ENCODE measurements at places on chromosomes 1 and 21.

DNA sequence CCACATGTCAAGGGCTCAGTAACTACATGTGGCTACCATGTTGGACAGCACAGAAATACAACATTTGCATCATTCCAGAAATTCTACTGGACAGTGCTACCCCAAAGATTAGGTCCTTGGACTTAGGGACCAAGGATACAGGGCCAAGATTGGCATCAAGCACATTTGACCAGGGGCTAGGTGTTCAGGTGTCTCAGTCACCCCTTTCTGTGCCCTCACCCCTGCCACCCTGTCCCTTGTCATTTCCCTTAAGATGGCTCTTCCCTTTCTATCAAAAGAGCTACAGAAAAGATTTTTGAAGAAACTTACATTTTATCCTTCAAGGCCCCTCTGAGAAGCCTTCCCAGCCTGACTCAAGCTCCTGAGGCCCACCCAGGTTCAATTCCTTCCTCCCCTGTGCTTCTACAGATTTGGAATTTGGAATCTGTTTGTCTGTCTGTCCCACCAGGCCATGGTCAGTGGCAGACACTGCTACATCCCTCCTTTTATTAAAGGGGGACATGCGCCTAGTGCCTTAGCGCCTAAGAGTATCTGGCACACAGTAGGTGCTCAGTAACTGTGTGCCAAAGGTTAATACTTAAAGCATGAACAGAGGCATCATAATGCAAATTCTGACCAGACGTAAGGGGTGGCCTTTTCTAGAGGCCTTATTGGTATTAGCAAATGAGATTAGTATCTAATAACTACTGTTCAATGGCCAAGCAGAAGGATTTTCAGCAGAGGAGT, 21.4 kb downstream of the CSF1 start:
- DNase-seq: no peak

GRCh38 chr1:227120826-227121225, 180.7 kb downstream of the COQ8A start:
- DNase-seq: no peak

DNA sequence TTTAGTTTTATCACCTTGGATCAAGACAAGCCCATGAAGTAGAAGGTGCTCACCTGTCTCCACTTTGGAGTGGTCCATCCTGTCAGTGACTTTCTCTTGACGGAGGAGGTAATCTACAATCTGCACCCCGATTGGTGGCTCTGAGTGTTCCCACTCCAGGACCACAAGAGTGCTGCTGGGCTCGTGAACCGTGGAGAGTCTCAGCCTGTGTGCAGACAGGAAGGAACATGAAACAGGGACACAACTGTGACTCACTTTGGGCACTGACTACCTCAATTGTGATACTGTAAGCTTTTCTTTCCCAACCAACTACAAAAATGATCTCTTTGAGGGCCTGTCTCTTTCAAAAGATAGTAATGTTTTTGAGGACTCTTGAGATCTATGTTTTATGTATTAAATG, 280.2 kb downstream of the ASTN1 start:
- DNase-seq: no peak

- no peak for DNase-seq
These were observed 15.9 kb upstream of the FASLG start for GRCh38 chr1:172642970-172643369.

GRCh38 chr1:125066385-125066784, 3881.6 kb downstream of the SRGAP2C start:
- DNase-seq: no peak

GRCh38 chr21:29499734-29500343, 201.1 kb downstream of the BACH1 start:
- peak; percentile 42 for DNase-seq

DNA sequence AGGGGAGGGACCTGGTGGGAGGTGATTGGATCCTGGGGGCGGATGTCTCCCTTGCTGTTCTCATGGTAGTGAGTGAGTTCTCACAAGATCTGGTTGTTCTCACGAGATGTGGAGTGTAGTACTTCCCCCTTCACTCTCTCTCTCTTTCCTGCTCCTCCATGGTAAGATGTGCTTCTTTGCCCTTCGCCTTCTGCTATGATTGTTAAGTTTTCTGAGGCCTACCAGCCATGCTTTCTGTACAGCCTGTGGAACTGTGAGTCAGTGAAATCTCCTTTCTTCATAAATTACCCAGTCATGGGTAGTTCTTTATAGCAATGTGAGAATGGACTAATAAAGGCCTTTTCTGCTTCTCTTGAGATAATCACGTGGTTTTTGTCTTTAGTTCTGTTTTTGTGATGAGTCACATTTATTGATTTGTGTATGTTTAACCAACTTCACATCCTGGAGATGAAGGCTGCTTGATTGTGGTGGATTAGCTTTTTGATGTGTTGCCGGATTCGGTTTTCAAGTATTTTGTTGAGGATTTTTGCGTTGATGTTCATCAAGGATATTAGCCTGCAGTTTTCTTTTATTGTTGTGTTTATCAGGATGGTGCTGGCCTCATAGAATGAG, 45.5 kb downstream of the RABGAP1L start:
- no peak for DNase-seq

DNA sequence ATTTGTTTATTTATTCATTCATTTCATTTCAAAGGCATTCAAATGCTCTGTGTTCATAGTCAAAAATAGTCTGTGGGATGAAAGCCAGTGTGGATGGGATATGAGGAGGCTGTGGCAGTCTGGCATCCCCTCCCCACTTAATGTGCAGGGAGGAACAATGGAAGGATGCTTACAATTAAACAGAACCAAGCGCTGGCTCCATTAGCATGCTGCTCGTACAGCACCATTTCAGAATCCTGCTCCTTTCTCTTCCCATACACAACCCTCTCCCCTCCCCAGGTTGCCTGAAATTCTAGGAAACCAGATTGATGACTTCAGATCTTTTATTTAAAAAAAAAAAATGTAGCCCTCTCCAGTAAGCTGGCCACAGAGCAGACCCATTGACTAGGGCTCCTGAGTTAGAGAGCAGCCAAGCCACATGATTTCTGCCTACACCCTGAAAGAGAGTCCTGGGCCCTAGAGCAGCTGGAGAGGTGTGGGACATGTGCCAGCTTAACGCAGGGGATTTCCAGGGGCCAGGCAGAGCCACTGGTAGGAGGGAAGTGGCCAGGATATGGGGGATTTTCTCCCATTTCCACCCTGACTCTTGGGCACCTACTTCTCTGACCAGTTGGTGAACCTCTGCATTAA, 205.2 kb downstream of the ASTN1 start:
- DNase-seq: no peak

- DNase-seq: no peak
These were observed 4.9 kb upstream of the CAPN2 start for GRCh38 chr1:223707256-223708000.

DNA sequence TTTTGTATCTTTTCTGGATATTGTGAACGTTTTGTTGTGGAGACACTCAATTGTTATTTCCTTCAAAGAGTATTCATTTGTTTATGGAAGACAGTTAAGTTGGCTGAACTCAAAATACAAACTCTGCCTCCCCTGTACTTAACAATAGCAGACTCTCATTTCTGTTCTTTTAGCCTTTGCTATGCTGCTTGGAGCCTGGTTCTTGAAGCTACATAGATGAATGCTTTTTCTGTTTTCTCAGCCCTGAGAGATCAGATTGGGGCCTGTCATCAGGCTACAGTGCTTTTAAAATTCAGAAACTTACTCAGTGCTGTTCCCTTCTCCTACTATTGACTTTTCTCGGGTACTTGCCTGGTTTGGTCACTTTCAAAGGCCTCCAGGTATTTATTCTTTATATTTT, 215.7 kb upstream of the LYPLAL1 start:
- DNase-seq: no peak

DNA sequence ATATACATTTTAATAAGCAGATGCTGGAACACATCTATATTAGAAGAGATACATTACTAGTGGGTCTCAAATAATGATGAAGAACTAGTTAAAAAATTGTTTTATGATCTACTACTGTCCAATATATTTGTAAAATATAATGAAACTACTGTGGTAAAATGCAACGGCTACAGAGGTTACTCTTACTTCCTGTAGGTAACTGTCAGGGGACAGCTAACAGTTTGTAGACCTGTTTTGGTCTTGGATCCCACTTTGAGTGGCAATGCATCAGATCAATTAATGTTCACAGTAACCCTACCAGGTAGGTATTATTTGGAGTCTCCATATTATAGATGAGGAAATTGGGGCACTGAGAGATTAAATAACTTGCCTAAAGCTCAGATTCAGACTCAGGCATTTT, 26.7 kb upstream of the MYSM1 start:
- no peak for DNase-seq

- DNase-seq: no peak
These were observed 51.8 kb downstream of the LACTBL1 start for GRCh38 chr1:22920734-22921451.
